ENCODE measurements at places on chromosomes 4 and X. TPM values are rescaled to one million over a fixed set of nuclear protein-coding genes. Genes with fewer than 3 reads are reported as not detected.

The MMRN1 gene
- total RNA-seq, result not detected

The MAML3 gene
- total RNA-seq, result 3.3 TPM

The TAF7L gene
- 0.11 TPM for total RNA-seq

The SATL1 gene
- total RNA-seq, result not detected

The AKAP14 gene
- total RNA-seq, result not detected

The RAB40A gene
- total RNA-seq, result not detected

DNA sequence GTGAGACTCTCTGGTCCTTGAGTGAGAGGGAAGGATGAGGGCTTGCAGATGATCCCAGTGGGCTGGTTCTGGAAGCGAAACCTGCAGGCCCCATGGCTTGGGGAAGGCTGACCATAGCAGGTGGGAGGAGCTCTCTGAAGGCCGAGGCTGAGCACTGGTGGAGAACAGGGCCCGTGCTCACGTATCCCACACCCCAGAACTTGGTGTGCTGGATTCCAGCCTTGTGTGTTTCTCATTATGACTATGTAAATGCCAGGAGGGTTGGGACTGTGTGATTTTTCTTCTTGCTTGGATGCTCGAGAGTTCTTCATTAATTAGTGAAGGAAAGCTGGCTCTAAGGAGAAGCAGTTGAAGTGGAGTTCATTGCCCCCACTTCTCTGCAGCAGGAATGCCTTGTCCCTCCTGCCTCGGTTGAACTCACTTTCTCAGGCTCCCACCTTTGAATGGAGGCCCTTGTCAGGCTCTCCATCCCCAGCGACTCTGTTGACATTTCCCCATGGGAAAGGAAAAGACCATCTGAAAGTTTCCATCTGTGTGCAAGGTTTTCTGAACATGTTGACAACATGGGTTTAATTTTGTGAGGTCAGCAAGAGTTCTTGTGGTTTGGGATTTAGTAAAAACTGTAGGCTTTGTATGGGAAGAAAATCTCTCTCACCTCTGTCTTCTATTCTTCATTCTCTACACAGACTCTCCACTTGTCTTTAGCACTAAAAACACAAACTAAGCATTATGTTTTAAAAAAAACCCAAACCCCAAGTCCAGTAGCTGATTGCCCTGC lies 57.7 kb downstream of the TBL1X start:
- peak overlapping the region; percentile 1 for H3K27ac ChIP-seq
- no peaks in the 10 kb centered on the region for H3K27me3 ChIP-seq
- no peak overlapping the region for H3K4me3 ChIP-seq
- peaks cover 17% of the 10 kb centered on the region for H3K36me3 ChIP-seq
- no peak for DNase-seq

GRCh38 chr4:105509291-105509690 lies 35.4 kb upstream of the PPA2 start:
- H3K4me3 ChIP-seq, result no peak overlapping the region
- no peaks in the 10 kb centered on the region for H3K36me3 ChIP-seq
- no peak overlapping the region for H3K27ac ChIP-seq
- no peaks in the 10 kb centered on the region for H3K4me1 ChIP-seq
- H3K27me3 ChIP-seq, result peaks cover 2% of the 10 kb centered on the region

- no peak overlapping the region for H3K4me3 ChIP-seq
- DNase-seq, result no peak
- no peaks in the 10 kb centered on the region for H3K36me3 ChIP-seq
- no peak overlapping the region for H3K27ac ChIP-seq
- no peaks in the 10 kb centered on the region for H3K4me1 ChIP-seq
Measured at GRCh38 chr4:147286846-147287587, 193.9 kb upstream of the EDNRA start.

GRCh38 chr4:173252024-173252935 lies 81.9 kb downstream of the HMGB2 start:
- H3K4me1 ChIP-seq, result peaks cover 8% of the 10 kb centered on the region
- peaks cover 4% of the 10 kb centered on the region for H3K36me3 ChIP-seq

- no peak for DNase-seq
- peaks cover 13% of the 10 kb centered on the region for H3K4me1 ChIP-seq
- H3K27ac ChIP-seq, result no peak overlapping the region
- no peaks in the 10 kb centered on the region for H3K36me3 ChIP-seq
- H3K4me3 ChIP-seq, result no peak overlapping the region
Measured at GRCh38 chr4:73816814-73817213, 19.7 kb upstream of the CXCL6 start.

- DNase-seq, result no peak
- no peak overlapping the region for H3K4me3 ChIP-seq
- H3K27ac ChIP-seq, result no peak overlapping the region
- no peaks in the 10 kb centered on the region for H3K27me3 ChIP-seq
- no peaks in the 10 kb centered on the region for H3K36me3 ChIP-seq
Measured at GRCh38 chrX:145923376-145923775, 105.7 kb downstream of the SLITRK2 start.

- peaks cover 12% of the 10 kb centered on the region for H3K4me1 ChIP-seq
- H3K4me3 ChIP-seq, result no peak overlapping the region
- no peak for DNase-seq
Measured at GRCh38 chrX:54413753-54414152, 26.5 kb upstream of the TSR2 start.

DNA sequence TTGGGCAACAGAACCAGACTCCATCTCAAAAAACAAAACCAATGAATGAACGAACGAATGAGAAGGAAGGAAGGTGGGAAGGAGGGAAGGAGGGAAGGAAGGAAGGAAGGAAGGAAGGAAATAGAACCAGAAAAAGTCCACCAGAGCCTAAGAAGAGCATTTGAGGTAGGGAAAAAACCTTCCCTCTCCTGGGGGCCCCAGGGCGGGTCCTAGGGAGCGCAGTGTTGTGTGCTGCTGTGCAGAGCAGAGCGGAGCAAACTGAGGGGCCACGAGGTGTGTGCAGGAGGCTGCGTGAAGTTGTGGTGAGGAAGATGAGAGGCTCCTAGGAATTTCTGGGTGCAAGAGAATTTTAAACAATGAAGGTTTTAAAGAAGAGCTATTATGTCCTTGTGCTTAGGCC lies 16.0 kb upstream of the NSUN7 start:
- H3K36me3 ChIP-seq, result no peaks in the 10 kb centered on the region
- H3K27ac ChIP-seq, result peak overlapping the region; percentile 54
- no peak for DNase-seq
- H3K27me3 ChIP-seq, result peaks cover 9% of the 10 kb centered on the region
- H3K4me1 ChIP-seq, result peaks cover 27% of the 10 kb centered on the region

GRCh38 chrX:77668391-77669237 lies 117.4 kb downstream of the ATRX start:
- H3K36me3 ChIP-seq, result peaks cover 11% of the 10 kb centered on the region
- H3K27me3 ChIP-seq, result no peaks in the 10 kb centered on the region
- H3K4me1 ChIP-seq, result peaks cover 2% of the 10 kb centered on the region
- H3K27ac ChIP-seq, result no peak overlapping the region
- DNase-seq, result no peak

- H3K27me3 ChIP-seq, result peaks cover 13% of the 10 kb centered on the region
- H3K4me1 ChIP-seq, result peaks cover 27% of the 10 kb centered on the region
- H3K36me3 ChIP-seq, result no peaks in the 10 kb centered on the region
- peak; percentile 13 for DNase-seq
- H3K27ac ChIP-seq, result peak overlapping the region; percentile 89
Measured at GRCh38 chr4:143358923-143359643, 22.4 kb downstream of the GAB1 start.

- peaks cover 16% of the 10 kb centered on the region for H3K4me1 ChIP-seq
- no peak for DNase-seq
- H3K27ac ChIP-seq, result no peak overlapping the region
- H3K36me3 ChIP-seq, result no peaks in the 10 kb centered on the region
- H3K4me3 ChIP-seq, result no peak overlapping the region
- peaks cover 19% of the 10 kb centered on the region for H3K27me3 ChIP-seq
Measured at GRCh38 chr4:70678383-70678999, 9.8 kb upstream of the UTP3 start.

- H3K36me3 ChIP-seq, result peaks cover 66% of the 10 kb centered on the region
- H3K27me3 ChIP-seq, result no peaks in the 10 kb centered on the region
- H3K4me1 ChIP-seq, result peaks cover 3% of the 10 kb centered on the region
- H3K4me3 ChIP-seq, result no peak overlapping the region
- DNase-seq, result no peak
- H3K27ac ChIP-seq, result no peak overlapping the region
Measured at GRCh38 chr4:99062120-99062519, 26.5 kb downstream of the ADH5 start.

DNA sequence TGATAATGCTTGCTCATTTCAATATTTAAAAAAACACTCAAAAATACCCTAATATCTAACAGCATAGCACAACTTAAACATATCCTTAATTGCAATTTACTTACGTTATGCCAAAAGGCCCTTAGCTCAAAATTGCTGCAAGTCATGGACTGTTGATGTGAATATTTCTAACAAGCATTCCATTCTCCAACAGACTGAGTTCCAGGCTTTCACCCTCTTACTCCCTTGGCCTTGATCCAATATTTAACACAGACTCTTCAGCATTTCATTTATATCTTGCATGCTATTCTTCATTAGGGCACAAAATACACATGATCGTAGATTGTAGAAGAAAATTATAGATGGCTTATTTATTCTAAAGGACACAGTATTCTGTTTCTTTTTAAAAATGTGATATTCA lies 96.5 kb downstream of the RNF150 start:
- no peaks in the 10 kb centered on the region for H3K27me3 ChIP-seq
- DNase-seq, result no peak
- no peaks in the 10 kb centered on the region for H3K36me3 ChIP-seq
- H3K4me3 ChIP-seq, result no peak overlapping the region
- H3K4me1 ChIP-seq, result no peaks in the 10 kb centered on the region

GRCh38 chrX:27078371-27078770 lies 384.8 kb downstream of the PPP4R3C start:
- H3K27me3 ChIP-seq, result no peaks in the 10 kb centered on the region
- DNase-seq, result no peak
- H3K36me3 ChIP-seq, result no peaks in the 10 kb centered on the region
- H3K4me1 ChIP-seq, result no peaks in the 10 kb centered on the region
- H3K4me3 ChIP-seq, result no peak overlapping the region

DNA sequence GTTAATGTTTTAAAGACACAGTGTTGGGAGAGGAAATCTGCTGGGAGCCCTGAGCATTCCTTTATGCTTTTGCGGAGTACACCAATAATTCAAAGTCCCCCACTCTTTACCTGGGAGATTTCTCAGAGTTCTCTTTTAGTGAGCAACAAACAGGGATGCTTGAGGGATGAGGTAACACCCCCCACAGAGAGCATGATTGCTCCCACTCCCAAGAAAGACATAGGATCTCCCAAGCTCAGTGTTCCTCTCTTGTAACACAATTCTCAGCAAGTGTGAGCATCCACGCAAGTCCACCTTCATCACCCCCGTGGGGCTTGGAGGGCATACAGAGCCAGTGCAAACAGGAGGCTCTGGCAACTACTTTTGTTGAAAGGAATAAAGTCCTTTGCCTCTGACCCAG lies 36.1 kb downstream of the GSPT2 start:
- no peak overlapping the region for H3K4me3 ChIP-seq
- no peaks in the 10 kb centered on the region for H3K4me1 ChIP-seq

GRCh38 chrX:68915778-68916177 lies 87.0 kb downstream of the EFNB1 start:
- H3K4me3 ChIP-seq, result no peak overlapping the region
- DNase-seq, result no peak
- H3K27me3 ChIP-seq, result peaks cover 2% of the 10 kb centered on the region
- no peaks in the 10 kb centered on the region for H3K36me3 ChIP-seq
- H3K27ac ChIP-seq, result no peak overlapping the region

DNA sequence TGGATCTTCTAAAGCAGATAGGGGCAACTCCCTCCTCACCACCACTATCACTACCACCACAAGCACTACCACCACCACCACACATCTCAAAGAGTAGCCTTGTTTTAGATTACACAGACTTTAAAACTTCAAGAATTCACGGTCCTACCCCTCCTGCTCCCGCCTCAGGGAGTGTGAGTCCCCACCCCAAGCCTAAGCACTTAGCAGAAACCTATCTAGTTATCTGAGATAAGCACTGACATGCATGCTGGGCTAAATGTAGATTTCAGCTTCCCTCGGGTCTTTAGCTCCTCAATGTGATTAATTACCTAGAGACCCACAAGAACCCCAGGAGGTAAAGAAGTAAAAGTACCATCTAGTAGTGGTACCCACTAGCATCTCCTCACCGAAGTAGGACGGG lies 775 bp downstream of the AMOT start:
- peaks cover 19% of the 10 kb centered on the region for H3K4me1 ChIP-seq
- peaks cover 7% of the 10 kb centered on the region for H3K27me3 ChIP-seq
- H3K4me3 ChIP-seq, result peak overlapping the region; percentile 87
- no peak for DNase-seq
- no peak overlapping the region for H3K27ac ChIP-seq

- no peaks in the 10 kb centered on the region for H3K27me3 ChIP-seq
- no peaks in the 10 kb centered on the region for H3K36me3 ChIP-seq
- no peak overlapping the region for H3K27ac ChIP-seq
- no peaks in the 10 kb centered on the region for H3K4me1 ChIP-seq
- no peak for DNase-seq
Measured at GRCh38 chr4:126051689-126052424, 737.1 kb downstream of the FAT4 start.

DNA sequence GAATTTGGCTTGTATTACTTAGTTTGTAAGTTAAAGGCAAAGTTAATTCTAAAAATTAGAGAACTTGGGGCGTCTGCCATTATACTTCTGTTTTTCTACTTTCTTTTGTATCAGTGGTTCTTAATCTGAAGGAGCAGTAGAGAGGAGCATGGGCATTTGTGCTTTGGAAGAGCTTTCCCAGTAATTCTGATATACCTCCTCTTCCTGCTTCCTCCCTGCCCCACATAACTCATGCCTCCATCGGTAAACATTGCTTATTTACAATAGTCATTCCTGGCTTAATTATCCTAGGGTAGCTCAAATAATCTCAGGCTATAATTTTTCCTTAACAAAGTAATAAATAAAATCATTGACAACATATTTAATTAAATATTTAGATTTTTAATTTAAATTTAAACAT lies 37.1 kb upstream of the SPARCL1 start:
- H3K4me1 ChIP-seq, result peaks cover 5% of the 10 kb centered on the region
- H3K36me3 ChIP-seq, result peaks cover under 1% of the 10 kb centered on the region
- H3K27me3 ChIP-seq, result peaks cover 2% of the 10 kb centered on the region

DNA sequence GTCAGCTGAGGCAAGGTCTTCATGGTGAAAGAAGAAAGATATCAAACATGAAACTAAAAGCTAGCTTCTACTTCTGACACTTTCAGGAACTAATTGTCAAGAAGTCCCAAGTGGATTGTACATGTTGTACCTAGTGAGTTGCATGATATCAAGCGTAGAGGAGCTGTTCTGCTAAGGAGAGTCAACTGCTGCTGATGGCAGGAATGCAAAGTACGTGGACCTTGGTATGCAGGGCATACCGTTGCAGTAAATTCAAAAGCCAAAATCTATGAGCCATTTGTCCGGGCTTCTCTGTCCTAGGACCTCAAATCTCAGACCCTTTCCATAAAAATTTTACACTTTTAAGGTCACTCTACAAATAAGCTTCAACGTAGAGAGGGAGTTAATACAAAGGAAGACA lies 446.2 kb downstream of the KCTD8 start:
- no peaks in the 10 kb centered on the region for H3K4me1 ChIP-seq
- H3K27ac ChIP-seq, result no peak overlapping the region
- H3K27me3 ChIP-seq, result no peaks in the 10 kb centered on the region
- no peak for DNase-seq
